ENCODE measurements at places on chromosomes 6 and 20. TPM values are rescaled to one million over a fixed set of nuclear protein-coding genes. Genes with fewer than 3 reads are reported as not detected.
A peak's percentile ranks its signal among the peaks of the same experiment; 100 is the strongest.

The HLA-G gene
- not detected for total RNA-seq

DNA sequence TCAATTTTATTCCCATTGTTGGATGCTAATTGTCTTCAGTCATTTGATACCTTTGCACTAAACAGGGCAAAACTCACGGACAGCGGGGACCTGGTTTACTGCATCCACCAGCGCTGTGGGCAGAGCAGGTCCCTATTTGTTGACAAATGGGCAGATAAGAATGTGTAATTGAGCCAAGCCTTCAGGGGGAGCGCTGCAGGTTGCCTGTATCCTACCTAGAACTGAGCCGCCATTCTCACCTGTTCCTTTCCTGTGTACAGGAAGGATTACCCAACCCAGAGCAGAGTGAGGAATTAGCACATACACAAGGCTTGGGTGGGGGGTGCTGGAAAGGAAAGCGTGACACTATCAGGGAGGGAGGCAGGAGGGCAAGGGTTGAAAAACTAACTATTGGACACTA is 89.1 kb upstream of the FOXA2 start:
- DNase-seq, result peak; percentile 44
- H3K27ac ChIP-seq, result no peak overlapping the region
- no peaks in the 10 kb centered on the region for H3K36me3 ChIP-seq
- no peak overlapping the region for H3K4me3 ChIP-seq
- no peaks in the 10 kb centered on the region for H3K27me3 ChIP-seq
- no peaks in the 10 kb centered on the region for H3K4me1 ChIP-seq

DNA sequence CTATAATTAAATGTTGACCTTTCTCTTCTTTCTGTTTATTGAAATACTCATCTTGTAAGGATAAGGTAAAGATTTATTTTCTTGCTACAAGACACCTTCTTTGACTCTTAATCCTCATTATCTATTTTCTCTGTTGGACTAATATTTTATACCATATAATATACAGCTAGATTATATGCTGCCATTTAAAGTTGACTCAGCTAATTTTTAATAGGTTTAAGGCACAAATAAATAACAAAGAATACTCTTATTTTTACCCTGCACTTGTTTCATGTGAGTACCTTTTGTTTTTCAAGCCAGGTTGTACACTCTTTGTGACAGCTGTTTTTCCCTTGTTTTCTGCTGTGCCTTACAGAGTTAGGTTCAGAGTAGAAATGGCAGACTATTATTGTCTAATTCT is 83.9 kb upstream of the ASCC3 start:
- no peaks in the 10 kb centered on the region for H3K27me3 ChIP-seq
- H3K4me1 ChIP-seq, result no peaks in the 10 kb centered on the region
- no peaks in the 10 kb centered on the region for H3K36me3 ChIP-seq
- no peak for DNase-seq

DNA sequence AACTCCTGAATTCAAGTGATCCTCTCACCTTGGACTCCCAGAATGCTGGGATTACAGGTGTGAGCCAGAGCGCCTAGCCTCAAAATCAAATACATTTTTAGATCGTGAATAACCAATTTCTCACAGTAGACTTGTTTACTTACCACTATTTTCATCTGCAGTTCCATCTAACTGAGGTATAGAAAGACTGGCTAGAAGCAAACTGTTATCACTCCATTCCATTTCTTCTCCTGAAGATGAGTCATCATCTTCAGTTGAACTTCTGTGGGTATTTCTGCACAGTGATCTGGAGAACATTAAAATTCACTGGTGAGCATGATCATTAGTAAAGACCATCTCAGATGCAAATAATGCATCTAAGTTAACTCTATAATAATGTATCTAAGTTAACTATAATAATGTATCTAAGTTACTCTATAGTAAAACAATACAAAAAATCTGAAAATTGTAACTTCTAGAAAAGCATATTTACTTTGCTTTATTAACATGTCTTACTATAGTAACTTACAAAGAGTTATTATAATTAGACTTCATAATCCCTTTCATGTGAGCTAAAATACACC is 105.4 kb downstream of the REV3L start:
- H3K27ac ChIP-seq, result no peak overlapping the region
- peaks cover 10% of the 10 kb centered on the region for H3K36me3 ChIP-seq
- no peaks in the 10 kb centered on the region for H3K4me1 ChIP-seq

GRCh38 chr6:40169878-40170277 is 235.6 kb upstream of the MOCS1 start:
- H3K27me3 ChIP-seq, result no peaks in the 10 kb centered on the region
- H3K27ac ChIP-seq, result no peak overlapping the region
- H3K4me3 ChIP-seq, result no peak overlapping the region
- no peaks in the 10 kb centered on the region for H3K36me3 ChIP-seq

- no peaks in the 10 kb centered on the region for H3K36me3 ChIP-seq
- H3K4me3 ChIP-seq, result no peak overlapping the region
- no peak overlapping the region for H3K27ac ChIP-seq
- H3K27me3 ChIP-seq, result no peaks in the 10 kb centered on the region
- peaks cover 7% of the 10 kb centered on the region for H3K4me1 ChIP-seq
- no peak for DNase-seq
Observed at GRCh38 chr6:79621579-79621978, 9.6 kb upstream of the SH3BGRL2 start.

DNA sequence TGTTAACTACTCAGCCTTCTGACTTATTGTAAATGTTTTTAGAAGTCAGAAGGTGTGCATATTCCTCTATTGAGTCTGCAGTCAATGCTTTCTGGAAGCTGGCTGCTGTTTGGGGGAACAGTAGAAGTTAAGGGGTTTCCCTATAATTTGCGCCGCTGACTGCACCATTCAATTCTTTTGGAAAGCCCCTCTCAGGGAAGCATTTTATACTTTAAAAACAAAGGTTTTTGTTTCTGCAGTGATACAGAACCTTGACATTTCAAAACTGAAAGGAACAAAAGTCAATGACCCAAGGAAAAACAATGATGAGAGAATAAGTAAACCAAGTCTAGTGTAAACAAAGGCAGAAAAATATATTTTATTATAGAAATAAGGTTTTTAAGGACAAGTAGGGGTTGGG is 120.8 kb upstream of the TNFAIP3 start:
- DNase-seq, result no peak
- H3K27me3 ChIP-seq, result no peaks in the 10 kb centered on the region
- no peaks in the 10 kb centered on the region for H3K36me3 ChIP-seq
- H3K27ac ChIP-seq, result no peak overlapping the region
- H3K4me3 ChIP-seq, result no peak overlapping the region
- no peaks in the 10 kb centered on the region for H3K4me1 ChIP-seq

GRCh38 chr6:11828262-11828870 is 49.8 kb upstream of the ADTRP start:
- no peak overlapping the region for H3K4me3 ChIP-seq
- H3K4me1 ChIP-seq, result peaks cover 32% of the 10 kb centered on the region
- no peaks in the 10 kb centered on the region for H3K27me3 ChIP-seq

DNA sequence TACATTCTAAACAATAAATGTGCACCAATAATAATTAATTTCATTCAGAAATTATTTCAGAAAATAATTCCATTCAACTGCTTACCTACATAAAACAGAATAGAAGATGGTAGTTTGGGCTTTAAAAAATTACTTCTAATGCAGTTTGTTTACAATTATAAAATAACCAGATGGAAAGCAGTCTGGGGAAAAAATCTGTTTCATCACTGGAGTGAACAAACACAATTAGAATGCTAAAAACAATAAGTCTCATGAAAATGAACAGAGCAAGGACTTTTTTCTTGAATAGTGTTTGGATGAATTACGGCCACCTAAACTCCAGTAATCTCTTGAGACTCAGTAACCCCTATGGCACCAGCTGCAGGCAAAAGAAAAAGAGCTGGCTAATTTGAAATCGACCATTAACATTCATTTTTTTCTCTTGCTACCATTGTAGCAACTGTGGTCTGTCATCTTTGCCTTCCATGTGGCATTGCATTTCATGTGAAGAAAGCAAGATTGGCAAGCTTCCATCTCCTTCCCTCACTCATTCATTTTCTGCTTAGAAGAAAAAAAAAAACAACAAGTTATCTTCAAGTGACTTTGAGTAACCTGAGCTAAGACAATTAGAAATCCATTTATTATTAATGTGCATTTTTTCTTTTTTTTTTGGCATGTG is 88.4 kb upstream of the CEP85L start:
- H3K27ac ChIP-seq, result no peak overlapping the region
- H3K27me3 ChIP-seq, result no peaks in the 10 kb centered on the region
- no peak overlapping the region for H3K4me3 ChIP-seq
- H3K36me3 ChIP-seq, result no peaks in the 10 kb centered on the region
- no peak for DNase-seq
- H3K4me1 ChIP-seq, result no peaks in the 10 kb centered on the region

Data from body of pancreas (tissue), 4 donors.